ENCODE measurements at places on chromosomes 11 and 22.

DNA sequence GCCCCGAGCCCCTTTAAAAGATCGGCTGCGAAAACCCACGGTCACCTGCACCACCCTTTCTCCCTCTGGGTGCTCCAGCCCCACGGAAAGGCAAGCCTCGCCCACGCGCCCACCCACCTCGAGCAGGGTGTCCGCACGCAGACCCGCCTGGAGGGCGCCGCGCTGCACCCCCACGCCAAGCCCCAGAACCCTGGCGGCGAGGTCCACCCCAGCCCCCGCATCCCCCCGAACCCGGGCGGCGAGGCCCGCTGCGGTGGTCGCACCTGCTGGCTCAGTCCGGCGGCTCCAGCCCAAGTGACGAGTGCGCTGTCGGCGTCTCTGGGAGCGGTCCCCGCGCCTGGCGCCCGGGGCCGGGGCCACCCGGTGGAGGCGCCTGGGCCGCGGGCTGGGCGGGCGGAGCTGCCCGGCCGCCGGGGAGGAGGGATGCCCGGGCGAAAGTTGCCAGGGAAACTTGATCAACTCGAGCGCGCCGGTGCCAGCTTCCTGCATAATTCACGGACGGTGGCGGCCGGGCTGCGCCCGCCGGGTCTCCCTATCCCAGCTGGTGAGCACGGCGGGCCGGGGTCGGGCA lies 1.1 kb downstream of the SHANK2 start:
- DNase-seq = no peak

DNA sequence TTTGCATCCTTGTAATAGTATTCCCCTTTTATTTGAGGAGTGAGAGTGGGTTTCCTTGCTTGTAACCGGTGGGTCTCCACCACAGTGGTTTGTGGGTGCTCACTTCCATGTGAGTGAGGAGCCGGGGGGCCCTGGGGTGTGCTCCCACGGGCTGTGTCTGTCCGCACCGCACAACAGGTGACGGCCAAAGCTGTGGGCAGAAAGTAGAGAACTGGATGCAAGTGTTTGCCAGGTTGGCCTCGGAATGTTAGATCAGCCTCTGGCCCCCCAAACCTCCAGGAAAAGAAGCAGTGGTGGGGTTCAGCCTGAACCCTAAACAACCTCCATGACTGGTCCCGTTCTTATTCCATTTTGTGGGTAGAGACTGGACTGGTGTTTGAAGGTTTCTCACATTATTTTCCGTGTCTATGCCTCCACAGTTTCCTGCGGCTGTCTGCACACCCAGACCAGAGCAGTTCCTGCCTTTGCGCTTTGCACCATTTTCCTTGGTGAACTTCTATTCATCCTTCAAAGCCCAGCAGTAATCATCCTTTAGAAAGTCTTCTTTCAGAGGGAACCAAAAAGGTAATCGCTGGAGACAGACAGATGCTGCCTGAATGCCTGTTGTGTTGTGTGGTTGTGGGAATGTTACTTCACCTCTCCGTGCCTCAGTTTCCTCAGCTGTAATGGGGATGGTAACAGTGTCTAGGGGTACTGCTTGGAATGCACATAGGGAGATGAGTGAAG lies 77.2 kb downstream of the MYEOV start:
- no peak for DNase-seq

- DNase-seq = no peak
These were observed 20.2 kb upstream of the OR10A5 start for GRCh38 chr11:6825231-6825744.

- no peak for DNase-seq
These were observed 967 bp upstream of the LZTR1 start for GRCh38 chr22:20980938-20981722.
